ENCODE measurements at places on chromosomes 12 and 14. TPM values are rescaled to one million over a fixed set of nuclear protein-coding genes. Genes with fewer than 3 reads are reported as not detected.

DNA sequence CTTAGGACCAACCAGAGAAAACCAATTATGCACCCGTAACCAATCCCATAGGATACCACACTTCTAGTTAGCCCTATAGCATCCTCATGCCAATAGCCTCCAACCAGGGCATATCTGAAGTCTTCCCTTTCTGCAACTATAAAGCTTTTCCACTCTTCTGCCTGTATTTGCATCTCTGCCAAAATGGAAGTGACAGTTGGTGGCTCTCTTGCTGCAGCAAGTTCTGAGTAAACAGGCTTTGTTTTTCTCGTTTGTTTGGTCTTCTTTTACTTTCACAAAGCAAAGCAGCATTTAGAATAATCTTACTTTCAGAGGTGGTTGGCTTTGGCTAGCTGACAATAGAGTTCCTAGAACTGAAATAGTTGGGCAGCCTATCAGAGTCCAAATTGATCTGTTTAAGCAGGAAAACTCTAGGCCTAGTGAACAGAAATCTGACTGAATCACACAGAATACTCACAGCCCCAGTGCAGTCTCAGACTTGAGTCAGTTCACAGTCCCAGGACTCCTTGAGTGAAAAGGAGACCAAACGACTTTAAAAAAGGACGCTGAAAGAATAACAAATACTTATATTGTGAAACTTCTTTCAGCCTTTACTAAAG is 1029.7 kb upstream of the LRFN5 start:
- no peak for DNase-seq

DNA sequence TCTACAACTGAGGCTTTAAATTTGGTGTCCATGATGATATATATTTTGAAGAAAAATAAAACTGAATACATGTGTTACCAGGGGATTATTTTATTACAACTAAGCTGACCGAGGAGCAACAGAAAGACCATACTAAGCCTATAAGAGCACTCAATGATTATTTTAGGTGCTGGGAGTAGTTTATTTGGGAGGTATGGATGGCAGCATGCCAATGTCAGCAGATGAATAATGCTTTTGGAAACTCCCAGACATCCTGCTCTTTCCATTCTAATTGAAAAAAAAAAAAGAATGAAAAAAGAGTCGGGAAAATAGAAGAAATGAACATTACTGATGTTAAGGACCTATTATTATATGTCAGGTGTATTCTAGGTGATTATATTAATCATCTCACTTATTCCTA is 441.2 kb downstream of the BTG1 start:
- peak; percentile 72 for DNase-seq

DNA sequence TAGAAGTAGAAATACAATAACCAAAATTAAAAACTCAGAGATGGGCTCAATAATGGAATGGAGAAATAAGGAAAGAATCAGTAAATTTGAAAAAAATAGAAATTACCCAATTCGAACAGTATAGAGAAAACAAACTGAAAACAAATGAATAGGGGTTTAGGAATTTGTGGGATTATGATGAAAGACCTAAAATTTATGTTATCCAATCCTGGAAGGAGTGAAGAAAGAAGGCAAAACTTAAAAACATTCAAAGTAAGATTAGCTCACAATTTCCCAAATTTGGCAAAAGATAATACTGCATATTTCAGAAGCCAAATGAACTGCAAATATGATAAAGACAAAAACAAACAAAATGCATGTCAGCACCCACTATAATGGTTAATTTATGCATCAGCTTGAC is 177.1 kb downstream of the CCDC91 start:
- DNase-seq = no peak

DNA sequence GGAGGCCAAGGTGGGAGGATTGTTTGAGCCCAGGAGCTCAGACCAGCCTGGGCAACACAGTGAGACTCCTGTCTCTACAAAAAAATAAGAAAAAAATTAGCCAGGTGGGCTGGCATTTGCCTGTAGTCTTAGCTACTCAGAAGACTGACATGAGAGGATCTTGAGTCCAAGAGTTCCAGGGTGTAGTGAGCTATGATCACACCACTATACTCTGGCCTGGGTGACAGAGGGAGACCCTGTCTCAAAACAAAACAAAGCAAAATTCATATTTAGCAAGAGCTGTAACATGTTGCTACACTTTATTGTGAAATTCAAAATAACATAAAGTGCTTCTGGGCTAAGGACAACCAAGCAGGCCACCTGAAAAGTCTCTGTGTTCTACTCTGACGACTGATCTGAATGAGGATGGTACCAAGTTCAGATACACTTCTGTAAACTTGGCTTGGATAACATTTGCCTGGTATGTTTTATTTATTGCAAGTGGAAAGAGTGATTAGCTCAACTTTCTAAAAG is 11.6 kb upstream of the STRN3 start:
- DNase-seq = no peak

- DNase-seq = no peak
Observed at GRCh38 chr12:55244309-55244708, at the start of gene OR6C74. Gene OR6C74, plus strand, starts transcription at chr12:55244609. Its CDS starts 2,679 bp downstream, at chr12:55247288.

- no peak for DNase-seq
Observed at GRCh38 chr14:94005324-94006073, 8.4 kb downstream of the CCDC197 start.

GRCh38 chr14:102736956-102737355 is 40.3 kb upstream of the TRAF3 start:
- DNase-seq = no peak

DNA sequence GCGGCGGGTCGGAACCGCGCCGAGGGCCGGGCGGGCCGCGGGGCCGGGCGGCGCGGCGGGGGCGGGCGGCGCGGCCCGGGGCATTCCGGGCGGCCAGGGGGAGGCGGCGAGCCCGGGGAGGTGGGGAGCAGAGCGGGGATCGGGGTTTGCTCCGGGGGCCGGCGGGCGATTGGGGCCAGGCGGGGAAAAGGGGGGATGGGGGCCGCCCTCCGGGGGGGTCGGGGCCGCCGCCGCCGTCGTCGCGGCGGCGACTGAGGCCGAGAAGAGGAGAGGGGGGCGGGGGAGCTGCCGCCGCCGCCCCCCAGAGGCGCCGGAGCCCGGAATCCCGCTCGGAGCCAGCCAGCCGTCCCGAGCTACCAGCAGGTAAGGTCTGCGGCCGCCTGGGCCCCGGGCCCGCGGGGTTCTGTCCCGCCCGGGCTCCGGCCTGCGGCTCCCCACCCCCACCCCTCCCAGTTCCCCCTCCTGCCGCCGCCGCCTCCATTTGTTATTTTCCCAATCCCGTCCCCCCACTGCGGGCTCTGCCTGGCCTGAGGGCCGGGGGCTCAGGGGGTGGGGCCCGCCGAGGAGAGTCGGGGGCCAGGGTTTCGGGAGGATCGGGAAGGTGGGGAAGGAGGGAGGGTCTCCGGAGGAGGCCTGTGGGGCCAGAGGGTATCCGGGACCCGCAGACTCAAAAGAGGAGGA is 403 bp downstream of the ATN1 start:
- DNase-seq = no peak

DNA sequence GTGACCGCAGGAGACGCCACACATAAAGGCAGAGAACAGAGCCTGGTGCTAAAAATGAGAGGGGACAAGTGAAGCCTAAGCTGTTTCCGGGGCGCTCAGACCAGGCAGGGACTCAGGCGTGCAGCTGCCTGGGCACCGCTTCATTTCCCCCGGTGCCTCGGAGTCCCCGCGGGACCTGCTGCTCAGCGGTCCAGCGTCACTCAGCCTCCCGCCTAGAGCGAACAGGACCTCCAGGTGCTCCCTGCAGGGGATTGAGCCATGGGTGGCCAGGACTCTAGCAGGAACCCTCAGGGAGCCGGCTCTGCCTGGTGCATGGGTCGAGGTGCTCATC is 31.0 kb downstream of the CCDC85C start:
- no peak for DNase-seq

DNA sequence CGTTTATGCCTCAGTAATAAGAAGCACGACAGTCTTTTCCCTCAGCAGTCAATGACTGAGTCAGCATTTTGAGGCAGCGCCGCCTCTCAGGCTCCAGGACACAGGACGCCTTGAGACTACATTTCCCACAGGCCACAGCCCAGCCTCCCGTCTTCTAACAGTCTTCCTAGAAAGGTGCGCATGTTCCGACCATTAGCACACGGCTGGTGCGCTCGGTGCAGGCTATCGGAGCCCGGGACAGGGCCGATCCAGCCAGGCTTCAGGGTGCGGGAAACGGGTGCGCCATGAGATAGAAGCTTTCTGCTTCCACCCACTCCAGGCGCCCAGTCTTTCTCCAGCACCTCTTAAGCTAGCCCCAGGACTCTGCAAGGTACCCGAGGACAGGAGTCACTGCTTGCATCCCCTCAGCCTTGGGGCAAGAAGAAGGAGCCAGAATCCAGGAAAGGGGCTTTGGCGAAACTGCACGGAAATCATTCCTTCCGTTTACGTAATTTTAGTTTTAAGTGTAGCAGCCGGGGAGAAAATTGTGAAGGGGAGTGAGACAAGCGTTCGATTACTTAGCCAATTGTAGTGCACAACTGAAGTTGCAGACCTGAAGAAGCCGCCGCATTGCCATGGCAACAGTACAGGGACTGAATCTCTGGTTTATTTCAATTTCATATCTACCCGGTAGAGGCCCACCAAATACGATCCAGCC is 54.0 kb downstream of the ZNF641 start:
- DNase-seq = peak; percentile 90

DNA sequence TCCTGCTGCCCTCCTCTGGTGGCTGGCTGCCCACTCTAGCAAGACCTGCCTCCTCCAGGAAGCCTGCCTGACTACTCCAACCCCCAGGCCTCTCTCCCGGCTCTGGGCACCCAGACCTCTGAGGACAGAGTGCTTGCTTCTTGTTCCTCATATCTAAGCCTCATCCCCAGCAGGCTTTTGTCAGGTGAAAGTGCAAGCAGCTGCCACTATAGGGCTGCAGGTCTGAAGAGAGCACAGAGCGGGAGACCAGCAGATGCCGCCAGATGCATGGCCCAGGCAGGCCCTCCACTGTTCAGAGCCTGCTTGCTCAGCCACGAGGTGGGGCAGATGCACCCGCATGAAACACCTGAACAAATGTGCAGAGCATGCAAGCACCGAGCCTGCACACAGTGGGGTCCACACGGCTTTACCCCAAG is 73.0 kb downstream of the SERPINA3 start:
- DNase-seq = no peak

DNA sequence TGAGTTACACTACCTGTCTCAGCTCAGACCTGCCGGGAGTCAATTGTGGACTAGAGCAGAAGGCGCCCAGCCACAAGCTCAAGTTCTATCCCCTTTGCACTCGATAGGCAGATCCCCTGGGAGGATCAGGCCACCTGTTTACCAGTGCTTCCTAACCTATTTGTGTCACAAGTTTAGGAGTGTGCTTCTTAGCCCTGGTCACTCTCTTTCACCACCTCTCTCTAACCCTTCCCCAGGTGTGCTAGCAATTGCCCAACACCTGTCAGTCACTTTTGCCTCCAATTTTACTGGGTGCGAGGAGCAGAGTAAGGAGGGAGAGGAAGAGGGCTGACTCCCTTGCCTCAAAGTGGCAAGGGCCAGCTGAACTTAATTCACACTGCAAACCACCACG is 745 bp upstream of the NAA30 start:
- peak; percentile 3 for DNase-seq

DNA sequence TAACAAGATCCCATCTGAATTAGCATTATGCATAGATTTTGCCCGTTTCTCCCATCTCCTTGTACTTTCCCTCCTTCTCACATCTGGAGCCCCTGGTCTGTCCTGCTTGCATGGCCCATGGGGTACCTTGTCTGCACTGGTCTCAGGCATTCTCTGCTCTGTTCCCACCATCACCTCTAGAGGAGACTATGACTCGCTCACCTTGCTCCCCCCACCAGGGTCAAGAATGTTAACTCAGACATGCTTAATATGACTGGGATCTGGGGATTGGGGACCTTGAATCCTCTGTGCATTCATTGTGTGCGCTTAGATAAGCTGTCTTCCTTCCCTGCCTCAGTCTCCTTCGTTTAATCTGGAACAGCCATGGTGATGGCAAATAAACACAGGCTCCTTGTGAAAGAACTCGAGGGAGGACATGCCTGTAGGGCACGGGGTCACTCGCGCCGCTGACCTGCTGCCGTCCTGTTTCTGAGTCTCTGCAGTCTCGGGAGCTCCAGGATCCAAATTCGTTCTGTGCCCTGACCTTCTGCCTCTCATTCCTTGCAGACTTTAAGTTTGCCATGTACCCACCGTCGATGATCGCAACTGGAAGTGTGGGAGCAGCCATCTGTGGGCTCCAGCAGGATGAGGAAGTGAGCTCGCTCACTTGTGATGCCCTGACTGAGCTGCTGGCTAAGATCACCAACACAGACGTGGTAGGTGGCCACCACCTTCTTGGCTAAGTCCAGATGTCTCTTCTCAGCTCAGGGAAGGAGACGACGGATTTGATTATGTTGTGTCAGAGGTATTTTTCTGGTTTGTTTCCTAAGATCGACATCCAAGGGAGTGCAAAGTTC is 15.0 kb downstream of the CCND2 start:
- no peak for DNase-seq

DNA sequence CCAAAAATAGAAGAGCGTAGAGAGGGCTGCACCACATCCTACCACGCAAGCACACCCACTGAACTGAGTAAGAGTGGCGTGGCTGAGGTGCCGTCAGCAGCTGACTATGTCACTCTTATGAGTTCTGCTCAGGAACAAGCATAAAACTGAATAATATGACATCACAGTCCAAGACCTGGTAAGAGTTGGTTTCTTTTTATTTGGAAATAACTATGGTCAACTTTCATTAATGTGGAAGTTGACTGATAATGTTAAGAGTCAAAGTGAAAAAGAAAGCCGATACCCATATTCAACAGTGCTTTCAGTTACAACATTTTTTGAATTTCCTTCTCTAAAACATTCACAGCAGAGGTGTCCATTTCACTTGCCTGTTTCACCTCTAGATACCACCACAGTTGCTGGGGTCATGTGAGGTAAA is 44.6 kb downstream of the GNS start:
- no peak for DNase-seq

GRCh38 chr12:96094201-96094600 is 58.8 kb upstream of the LTA4H start:
- peak; percentile 85 for DNase-seq

DNA sequence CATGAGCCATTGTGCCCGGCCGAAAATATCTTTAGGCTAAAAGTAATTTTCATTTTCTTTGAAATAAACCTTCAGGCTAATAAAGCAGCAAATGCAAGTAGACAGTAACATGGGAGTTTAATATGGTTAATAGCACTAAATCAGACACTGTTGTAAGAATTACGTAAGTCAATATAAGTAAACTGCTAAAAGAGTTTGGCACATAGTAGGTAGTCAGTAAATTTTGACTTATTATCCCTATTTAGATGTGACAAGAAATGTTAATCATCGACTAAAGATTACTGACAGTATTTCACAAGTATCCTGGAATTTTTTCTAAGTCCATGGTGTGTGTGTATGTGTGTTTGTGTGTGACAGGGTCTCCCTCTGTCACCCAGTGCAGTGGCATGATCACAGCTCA is 3.9 kb downstream of the PPP4R3A start:
- DNase-seq = no peak

Gene ATP5MC2
- total RNA-seq = 471 TPM

Gene DLGAP5
- 171 TPM for total RNA-seq

Gene PPFIA2
- 1.8 TPM for total RNA-seq

Gene MFAP5
- 3.9 TPM for total RNA-seq

Gene SLCO1B1
- not detected for total RNA-seq

Gene KRT72
- total RNA-seq = not detected

Gene TTC6
- 9.3 TPM for total RNA-seq

Gene C14orf132
- 3.7 TPM for total RNA-seq
